SJSA1 (cell line): ENCODE measurements at places on chromosomes 16 and 17.

DNA sequence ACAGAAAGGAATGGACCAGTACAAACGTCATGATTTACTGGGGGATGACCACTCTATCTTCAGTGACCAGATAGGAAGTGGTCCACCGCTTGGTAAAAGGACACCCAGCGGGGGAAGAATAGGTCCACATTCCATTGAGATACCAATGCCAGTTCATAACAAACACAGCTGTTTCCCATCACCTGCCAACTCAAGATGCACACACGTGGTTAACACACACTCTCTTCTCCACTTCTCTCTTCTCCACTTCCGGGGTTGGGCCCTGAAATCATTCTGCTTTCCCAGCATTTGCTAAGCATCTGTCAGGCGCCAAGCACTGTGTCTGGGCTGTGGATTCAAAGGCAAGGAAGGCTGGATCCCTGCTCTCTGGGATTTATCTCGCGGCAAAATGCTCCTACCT, 175.5 kb downstream of the SLC39A11 start:
- DNase-seq, result no peak

DNA sequence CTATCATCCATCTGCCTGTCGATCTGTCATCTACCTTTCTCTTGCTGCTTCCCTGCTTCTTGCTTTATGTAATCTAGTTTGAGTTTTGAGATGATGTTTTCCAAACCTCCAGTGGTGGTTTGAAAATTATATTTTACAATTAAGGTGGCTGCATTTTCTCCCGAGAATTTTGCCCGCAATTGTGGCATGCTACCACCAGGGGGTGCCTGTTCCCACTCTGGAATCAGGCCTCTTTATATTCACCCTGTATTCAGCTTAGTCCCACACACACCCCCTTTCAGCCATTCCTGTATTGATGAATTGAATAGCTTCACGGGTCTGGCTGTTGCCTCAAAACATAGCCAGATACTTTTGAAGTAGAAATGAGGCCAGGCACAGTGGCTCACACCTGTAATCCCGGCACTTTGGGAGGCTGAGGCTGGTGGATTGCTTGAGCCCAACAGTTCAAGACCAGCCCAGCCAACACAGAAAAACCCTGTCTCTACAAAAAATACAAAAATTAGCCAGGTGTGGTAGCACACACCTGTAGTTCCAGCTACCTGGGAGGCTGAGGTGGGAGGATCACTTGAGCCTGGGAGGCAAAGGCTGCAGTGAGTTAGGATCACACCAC, 3.2 kb downstream of the PRSS22 start:
- no peak for DNase-seq

- DNase-seq, result no peak
Observed at GRCh38 chr16:50699326-50700159, 6.1 kb downstream of the NOD2 start.

GRCh38 chr17:1067282-1067956, 70.5 kb downstream of the TIMM22 start:
- DNase-seq, result no peak

GRCh38 chr16:72841506-72841905, 206.4 kb downstream of the ZFHX3 start:
- DNase-seq, result no peak

GRCh38 chr16:51328733-51329132, 177.7 kb upstream of the SALL1 start:
- DNase-seq, result no peak

DNA sequence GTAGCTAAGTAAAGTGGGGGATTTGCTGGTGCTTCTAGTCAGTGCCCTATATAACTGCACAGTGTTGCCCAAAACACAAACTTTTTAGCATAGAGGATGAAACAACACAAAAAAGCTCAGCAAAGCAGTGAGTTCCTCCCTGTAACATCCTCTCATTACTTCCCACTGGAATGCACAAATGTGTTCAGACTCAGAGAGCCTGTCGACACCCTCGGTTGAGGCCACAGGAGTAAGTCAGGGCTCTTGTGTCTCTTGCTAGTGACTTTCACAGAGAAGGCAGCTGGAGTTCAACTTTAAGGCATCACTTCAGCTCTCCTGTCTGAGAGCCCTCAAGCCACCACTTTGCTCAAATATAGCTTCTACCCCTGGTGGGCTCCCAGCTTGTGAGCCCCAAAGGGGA, 107.2 kb upstream of the NETO2 start:
- DNase-seq, result no peak

DNA sequence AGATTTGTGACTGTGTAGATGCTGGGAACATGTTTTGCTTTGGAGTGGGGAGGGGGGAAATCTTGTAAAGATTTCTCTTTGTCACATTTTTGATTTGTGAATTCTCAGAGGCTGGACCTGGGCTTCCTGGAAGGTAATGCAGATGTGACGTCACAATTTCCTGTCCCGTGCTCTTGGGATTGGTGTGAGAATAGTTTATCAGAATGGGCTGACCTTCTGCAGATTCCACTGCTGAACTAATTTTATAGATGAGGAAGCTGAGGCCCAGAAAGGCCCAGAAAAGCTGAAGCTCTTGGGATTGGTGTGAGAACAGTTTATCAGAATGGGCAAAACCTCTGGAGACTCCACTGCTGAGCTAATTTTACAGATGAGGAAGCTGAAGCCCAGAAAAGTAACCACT, 34.0 kb downstream of the HS3ST3B1 start:
- no peak for DNase-seq

DNA sequence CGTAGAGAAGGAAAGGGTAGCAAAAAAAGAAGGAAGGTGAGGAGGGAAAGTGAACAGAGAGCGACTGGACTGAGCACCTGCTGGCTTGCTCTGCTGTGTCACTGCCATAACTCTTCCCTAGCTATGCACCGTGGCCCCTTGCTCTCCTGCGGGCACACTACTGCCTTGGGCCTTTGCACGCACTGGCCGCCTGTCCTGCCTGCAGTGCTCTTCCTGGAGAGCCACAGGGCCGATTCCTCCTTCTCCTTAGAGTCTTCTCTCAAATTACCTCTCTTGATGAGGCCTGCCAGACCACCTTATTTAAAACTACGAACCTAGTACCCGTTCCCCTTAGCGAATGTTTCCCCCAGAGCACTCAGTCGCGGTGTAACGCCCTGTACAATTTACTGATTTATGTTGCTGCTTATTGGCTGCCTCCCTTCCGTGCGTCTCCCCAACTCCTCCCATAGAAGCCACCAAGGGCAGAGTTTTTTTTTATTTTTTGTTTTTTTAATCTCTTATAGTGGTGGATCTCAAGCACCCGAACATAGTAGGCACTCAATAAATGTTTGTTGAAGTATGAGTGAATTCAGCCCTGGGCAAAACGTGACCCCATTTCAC, 70.3 kb downstream of the RAI1 start:
- no peak for DNase-seq

DNA sequence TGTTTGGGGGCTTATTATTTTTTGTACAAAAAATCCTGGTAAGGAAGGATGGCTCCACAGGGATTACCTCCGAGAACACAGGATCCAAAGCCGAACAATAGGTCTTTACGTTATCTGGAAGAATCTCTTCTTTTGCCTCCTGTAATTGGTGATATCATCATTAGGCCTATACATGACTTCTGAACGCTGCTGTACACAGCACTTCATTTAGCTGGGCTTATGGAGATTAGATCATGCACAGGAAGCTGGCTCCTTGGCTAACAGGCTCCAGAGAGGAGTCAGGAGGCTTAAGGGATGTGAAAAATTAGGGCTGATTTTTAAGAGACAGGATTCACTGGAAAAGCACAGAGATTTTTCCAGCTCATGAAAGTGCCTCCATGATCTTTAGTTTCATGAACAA, 54.7 kb downstream of the TANGO6 start:
- no peak for DNase-seq

- no peak for DNase-seq
Observed at GRCh38 chr16:17440131-17440530, 30.6 kb downstream of the XYLT1 start.

- DNase-seq, result no peak
Observed at GRCh38 chr17:72123530-72124437, 3.0 kb downstream of the SOX9 start.

DNA sequence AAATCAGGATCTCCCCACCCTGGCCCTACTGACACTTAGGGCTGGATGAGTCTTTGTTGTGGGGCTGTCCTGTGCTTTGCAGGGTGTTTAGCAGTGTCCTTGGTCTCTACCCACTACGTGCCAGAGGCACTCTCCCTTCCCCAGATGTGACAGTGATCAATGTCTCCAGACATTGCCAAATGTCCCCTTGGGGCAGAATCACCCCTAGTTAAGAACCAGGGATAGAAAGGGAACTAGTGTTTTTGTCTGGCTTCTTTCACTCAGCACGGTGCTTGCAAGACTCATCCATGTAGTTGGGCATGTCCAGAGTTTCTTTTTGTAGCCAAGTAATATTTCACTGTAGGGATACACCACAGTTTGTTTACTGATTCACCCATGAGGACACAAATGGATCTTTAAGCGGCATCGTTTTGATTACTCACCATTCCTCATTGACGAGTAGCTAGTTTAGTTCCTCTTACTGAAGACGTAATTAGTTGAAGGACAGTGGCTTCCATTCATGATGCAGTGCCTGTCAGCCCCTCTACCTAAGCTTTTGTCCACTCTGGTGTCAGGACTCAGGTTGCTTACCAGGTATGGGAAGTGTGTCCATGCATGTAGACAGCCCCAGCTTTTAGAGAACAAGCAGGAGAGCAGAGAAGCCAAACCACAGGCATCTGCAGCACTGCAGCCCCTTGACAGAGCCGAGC, 26.0 kb upstream of the ITGB4 start:
- no peak for DNase-seq

DNA sequence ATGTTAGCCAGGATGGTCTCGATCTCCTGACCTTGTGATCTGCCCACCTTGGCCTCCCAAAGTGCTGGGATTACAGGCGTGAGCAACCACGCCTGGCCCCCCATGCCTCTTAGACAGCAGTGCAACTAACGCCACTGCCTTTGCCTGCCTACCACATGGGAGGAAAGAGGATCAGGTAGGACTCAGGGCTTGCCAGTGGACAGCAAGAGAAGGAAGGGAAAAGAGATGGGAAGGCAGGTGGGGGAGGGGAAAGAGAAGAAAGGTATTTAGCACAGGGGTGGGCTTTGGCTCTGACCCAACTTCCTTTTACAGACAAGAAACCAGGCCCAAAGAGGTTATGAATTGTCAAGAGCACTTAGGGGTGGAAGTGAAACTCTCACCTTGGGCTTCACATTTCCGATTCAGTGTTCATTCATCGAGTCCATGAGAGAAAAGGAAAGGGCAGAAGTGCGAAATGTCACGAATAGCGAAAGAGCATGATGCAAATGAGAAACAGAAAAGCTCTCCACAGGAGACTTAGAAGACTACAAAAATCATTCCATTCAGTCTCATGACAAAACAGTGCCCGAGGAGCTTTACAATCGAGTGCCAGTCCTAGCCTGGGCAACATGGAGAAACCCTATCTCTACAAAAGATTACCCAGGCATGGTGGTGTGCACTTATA, 36.4 kb downstream of the CDK5R1 start:
- no peak for DNase-seq

DNA sequence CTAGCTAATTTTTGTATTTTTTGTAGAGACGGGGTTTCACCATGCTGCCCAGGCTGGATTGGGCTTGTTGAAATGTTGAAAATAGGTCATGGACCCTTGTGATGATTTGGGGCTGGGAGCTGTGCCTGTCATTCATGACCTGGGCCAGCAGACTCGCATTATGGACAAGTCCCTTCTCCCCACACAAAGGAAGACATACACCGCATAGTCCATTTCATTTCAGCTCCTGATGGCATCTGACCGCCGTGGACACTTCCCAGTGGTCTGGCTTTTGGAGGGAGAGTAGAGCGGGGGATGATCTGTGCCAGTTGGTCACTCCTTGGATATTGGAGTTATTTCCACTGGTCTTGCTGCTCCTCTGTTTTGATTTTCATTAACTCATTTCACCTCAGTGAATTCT, 34.8 kb downstream of the MPRIP start:
- no peak for DNase-seq

DNA sequence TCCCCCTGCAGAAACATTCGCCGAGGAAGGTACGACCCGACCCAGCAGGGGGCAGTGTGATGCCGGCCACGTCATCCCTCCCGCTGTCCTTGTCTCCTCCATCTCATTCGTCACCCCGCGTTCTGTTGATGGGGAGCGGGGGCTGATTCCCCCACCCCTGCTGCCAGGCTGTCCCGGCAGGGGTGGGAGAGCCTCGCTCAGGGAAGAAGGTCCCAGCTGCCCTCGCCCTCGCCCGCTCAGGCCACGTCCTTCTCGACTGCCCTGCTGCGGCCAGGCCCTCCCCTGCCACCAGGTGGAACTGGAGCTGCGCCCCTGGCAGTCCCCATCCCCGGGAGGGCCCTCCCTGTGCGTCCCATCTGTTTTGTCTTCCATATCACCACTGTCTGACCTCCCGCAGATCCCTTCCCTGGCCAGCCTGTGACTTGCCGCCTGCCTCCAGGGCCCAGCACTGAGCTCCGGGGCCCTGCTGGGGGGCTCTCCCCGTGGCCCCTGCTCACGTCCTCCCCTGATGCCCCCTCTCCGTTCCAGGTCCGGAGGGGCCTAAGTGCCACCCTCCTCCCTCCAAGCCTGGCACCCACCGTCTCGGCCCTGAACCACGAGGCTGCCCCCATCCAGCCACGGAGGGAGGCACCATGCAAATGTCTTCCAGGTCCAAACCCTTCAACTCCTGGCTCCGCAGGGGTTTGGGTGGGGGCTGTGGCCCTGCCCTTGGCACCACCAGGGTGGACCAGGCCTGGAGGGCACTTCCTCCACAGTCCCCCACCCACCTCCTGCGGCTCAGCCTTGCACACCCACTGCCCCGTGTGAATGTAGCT, 20.6 kb downstream of the ADAM11 start:
- peak; percentile 96 for DNase-seq

DNA sequence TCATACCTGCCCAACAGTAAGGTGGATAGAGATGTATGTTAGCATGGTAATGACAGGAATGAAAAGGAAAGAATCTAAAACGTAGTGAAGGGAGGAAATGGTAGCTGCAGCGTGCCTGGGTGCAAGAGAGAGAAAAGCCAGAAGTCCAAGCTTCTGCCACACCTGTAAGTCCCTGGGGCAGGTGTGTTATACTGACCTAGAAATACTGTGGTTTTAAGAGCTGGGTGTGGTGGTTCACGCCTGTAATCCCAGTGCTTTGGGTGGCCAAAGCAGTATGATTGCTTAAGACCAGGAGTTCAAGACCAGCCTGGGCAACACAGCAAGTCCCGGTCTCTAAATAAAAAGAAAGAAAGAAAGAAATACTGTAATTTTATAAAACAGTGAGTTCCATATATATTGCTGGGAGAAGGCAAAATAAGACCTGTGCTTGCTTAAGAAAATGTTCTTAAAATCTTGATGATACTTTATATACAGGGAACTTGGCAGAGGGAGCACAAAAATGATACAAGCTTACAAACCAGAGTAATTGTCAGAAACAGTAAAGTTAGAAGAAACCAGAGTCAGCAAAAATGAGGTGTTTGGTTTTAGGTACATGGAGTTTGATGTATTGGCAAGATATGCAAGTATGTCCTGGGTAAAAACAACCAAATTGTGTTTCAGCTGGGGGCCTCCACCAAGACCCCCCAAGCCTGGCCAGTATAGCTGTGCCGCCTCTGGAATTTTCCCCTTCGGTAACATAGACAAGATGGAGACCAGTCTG, 6.6 kb downstream of the ALOX12 start:
- no peak for DNase-seq

DNA sequence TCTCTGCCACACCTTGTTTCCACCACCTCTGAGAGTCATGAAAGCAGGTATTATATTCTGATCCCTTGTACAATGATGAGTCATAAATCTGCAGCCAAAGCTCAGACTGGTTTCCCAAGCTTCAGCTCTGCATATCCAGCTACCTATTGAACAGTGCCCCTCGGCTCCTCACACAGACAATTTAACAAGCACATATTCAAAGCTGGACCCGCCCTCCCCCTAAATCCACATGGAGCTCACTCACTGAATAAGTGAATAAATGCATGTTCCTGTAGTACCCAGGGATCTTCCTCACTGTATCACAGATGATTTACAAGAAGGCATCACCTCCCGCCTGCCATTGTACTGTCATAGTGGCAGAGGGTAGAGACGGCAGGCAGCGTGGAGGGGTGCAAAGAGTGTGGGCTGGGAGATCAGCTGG, 516.4 kb downstream of the GRIN2A start:
- no peak for DNase-seq
